ENCODE measurements at places on chromosomes 12 and 14. TPM values are rescaled to one million over a fixed set of nuclear protein-coding genes. Genes with fewer than 3 reads are reported as not detected.

- DNase-seq: no peak
Observed at GRCh38 chr14:37091651-37092050, 80.8 kb downstream of the SLC25A21 start.

DNA sequence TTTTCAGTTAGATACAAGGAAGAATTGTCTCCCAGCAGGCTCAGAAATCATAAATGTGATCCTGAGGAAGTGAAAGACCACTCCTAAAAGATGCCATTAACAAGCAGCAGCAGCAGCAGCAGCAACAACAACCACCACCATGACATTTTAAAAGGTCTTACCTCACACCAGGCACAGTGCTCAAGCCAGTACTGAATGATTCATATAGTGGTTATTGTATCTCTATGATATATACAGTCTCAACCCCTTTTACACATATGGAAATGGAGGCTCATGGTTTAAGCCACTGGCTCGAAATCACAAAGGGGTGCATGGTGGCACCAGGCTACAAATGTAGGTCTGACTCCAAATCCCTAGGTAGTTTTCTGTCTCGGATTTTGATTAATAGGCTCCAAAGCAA lies 126.9 kb downstream of the KTN1 start:
- no peak for DNase-seq

KLRG1 gene
- 0.43 TPM for total RNA-seq

CELA1 gene
- not detected for total RNA-seq

SSTR1 gene
- total RNA-seq: 57.9 TPM

All from fibroblast of villous mesenchyme (primary cell).